Left cardiac atrium (tissue), 4 donors: ENCODE measurements at places on chromosomes 11 and 22. TPM values are rescaled to one million over a fixed set of nuclear protein-coding genes. Genes with fewer than 3 reads are reported as not detected.

The SEC14L6 gene
- total RNA-seq: 0.56 TPM

The TMEM80 gene
- 15.6 TPM for total RNA-seq

The LMF2 gene
- total RNA-seq: 35.4 TPM

The NXPE1 gene
- total RNA-seq: not detected

The PHRF1 gene
- total RNA-seq: 17.3 TPM

The FHIP1B gene
- total RNA-seq: 16.6 TPM

The FOLR3 gene
- 2.2 TPM for total RNA-seq

The TSPAN32 gene
- 15.0 TPM for total RNA-seq

The OR11H1 gene
- not detected for total RNA-seq

The DNAJB7 gene
- not detected for total RNA-seq

The OR4D5 gene
- total RNA-seq: 0.24 TPM

The ADAMTS8 gene
- total RNA-seq: 3.3 TPM

The HORMAD2 gene
- total RNA-seq: not detected

The SCGB1A1 gene
- total RNA-seq: not detected

The OR52N4 gene
- total RNA-seq: not detected

The ISX gene
- not detected for total RNA-seq

The MS4A1 gene
- 0.47 TPM for total RNA-seq

The PLAAT3 gene
- total RNA-seq: 173 TPM

The MYRF gene
- 4.0 TPM for total RNA-seq

The CHRM1 gene
- total RNA-seq: not detected

The GLB1L3 gene
- total RNA-seq: not detected

The CCDC73 gene
- total RNA-seq: not detected

The EHD1 gene
- 43.1 TPM for total RNA-seq

The MN1 gene
- 13.1 TPM for total RNA-seq
